ENCODE measurements at places on chromosomes 11 and 22. TPM values are rescaled to one million over a fixed set of nuclear protein-coding genes. Genes with fewer than 3 reads are reported as not detected.

Gene PDGFD
- total RNA-seq = 1.7 TPM

Gene MUC6
- not detected for total RNA-seq

Gene BDNF
- not detected for total RNA-seq

GRCh38 chr22:48937032-48937639, 890.5 kb downstream of the BRD1 start:
- no peak for DNase-seq

DNA sequence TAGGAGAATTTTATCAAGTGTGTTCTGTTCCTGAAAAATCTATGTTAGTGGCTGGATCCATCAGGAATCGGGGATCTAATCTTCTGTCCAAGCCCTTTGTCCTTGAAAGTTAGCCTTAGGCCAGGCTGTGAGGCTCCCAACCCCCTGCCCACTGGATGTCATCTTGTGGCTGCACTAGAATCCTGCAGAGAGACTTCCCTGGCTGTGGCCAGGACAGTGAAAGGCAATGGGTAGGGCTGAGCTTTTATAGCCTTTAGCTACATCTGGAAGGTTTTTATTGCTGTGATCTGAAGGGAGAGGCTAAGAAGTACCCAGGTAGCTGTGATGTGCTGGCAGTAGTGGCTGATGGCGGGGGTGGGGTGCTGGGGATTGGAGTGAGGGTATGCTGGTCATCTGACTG, 2.1 kb downstream of the OAF start:
- DNase-seq = no peak

- no peak for DNase-seq
Measured at GRCh38 chr11:12834166-12834565, 159.9 kb downstream of the TEAD1 start.
